Adrenal gland (tissue), 19 donors: ENCODE measurements at places on chromosomes 2 and 18.

DNA sequence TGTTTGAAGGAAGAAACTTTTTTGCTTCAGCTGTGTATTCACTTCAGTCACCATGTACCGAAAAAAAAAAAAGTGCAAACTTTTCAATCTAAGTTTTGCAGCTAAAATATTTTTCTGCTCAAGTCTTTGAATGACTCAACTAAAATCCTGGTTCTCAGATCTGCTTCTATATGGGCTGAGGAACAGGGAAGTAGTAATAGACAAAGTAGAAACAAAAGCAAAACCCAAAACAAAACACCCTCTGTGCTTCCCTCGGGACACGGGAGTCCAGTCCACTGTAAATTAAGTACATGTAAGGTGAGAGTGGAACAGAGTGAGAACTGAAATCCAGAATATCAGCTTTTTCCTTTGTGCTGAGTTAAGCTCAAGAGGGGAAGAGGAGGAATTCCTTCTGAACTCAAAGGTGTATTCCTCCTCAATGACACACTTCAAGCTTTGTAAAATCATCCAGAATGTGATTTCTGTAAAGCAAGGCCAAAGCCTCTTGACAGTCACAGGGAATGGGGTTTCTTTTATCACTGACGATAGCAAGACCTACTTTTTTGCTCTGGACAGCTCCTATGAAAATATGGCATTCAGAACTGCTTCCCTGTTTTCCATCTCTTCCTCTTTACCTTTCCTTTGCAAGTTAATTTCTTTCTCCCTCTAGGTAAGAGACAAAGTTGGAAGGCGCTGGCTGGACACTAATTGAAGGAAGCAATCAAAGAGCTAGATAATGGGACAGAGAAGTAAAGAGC, 433.5 kb upstream of the MMADHC start:
- no peaks in the 10 kb centered on the region for H3K27me3 ChIP-seq
- no peak overlapping the region for H3K4me3 ChIP-seq
- no peaks in the 10 kb centered on the region for H3K36me3 ChIP-seq

- no peaks in the 10 kb centered on the region for H3K27me3 ChIP-seq
- H3K4me1 ChIP-seq: peaks cover 3% of the 10 kb centered on the region
- no peak overlapping the region for H3K4me3 ChIP-seq
Measured at GRCh38 chr2:101879466-101879865, 112.3 kb upstream of the IL1R2 start.

DNA sequence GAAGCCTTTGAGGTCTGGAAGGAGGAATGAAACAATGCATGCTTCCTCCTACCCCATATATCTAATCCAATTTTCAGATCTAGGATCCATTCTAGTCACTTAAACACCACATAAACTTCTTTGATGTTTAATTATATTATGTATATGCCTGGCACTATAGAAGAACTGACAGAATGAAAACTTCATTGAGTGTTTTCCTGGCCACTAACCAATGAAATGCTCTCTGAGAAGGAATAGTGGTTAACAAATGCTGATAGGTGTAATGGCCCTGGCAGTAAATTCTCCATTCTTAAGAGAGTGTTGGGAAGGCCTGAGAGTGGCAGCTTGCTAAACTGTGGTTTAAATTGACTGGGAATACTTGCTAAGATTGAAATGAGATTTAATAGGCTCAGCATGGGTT, 710.0 kb downstream of the LRRTM4 start:
- H3K4me1 ChIP-seq: no peaks in the 10 kb centered on the region
- no peaks in the 10 kb centered on the region for H3K36me3 ChIP-seq
- DNase-seq: no peak
- no peak overlapping the region for H3K4me3 ChIP-seq

GRCh38 chr2:178912416-178913048, 105.3 kb upstream of the TTN start:
- no peak overlapping the region for H3K4me3 ChIP-seq
- no peaks in the 10 kb centered on the region for H3K36me3 ChIP-seq
- no peaks in the 10 kb centered on the region for H3K4me1 ChIP-seq
- H3K27me3 ChIP-seq: no peaks in the 10 kb centered on the region

DNA sequence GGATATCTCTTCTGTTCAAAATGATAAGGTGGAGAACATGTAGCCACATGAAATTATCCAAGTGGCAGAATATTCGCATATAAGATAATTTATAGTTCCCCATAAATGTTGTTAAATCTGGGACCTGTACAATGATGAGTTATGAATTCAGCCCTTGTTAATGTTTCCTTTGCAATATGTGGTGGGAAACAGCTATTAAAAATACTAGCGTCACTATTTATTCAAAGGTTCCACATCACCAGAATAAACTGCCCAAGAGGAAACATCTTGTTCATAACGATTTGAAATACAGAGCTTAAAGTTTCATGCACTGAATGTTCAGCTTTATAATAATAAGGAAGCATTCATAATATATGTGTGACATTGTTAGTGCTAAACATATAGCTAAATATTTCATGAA, 223.9 kb upstream of the TCF4 start:
- H3K4me3 ChIP-seq: no peak overlapping the region
- no peaks in the 10 kb centered on the region for H3K4me1 ChIP-seq
- no peak for DNase-seq
- no peak overlapping the region for H3K27ac ChIP-seq
- no peaks in the 10 kb centered on the region for H3K36me3 ChIP-seq

- H3K4me3 ChIP-seq: no peak overlapping the region
- no peaks in the 10 kb centered on the region for H3K36me3 ChIP-seq
- no peak for DNase-seq
- no peaks in the 10 kb centered on the region for H3K4me1 ChIP-seq
- H3K27ac ChIP-seq: no peak overlapping the region
- H3K27me3 ChIP-seq: no peaks in the 10 kb centered on the region
Measured at GRCh38 chr2:233047667-233048066, 12.5 kb upstream of the INPP5D start.

GRCh38 chr2:151159109-151159662, 102.5 kb downstream of the RBM43 start:
- H3K4me1 ChIP-seq: no peaks in the 10 kb centered on the region
- H3K27ac ChIP-seq: no peak overlapping the region
- no peak overlapping the region for H3K4me3 ChIP-seq
- no peaks in the 10 kb centered on the region for H3K36me3 ChIP-seq
- no peak for DNase-seq
- no peaks in the 10 kb centered on the region for H3K27me3 ChIP-seq

DNA sequence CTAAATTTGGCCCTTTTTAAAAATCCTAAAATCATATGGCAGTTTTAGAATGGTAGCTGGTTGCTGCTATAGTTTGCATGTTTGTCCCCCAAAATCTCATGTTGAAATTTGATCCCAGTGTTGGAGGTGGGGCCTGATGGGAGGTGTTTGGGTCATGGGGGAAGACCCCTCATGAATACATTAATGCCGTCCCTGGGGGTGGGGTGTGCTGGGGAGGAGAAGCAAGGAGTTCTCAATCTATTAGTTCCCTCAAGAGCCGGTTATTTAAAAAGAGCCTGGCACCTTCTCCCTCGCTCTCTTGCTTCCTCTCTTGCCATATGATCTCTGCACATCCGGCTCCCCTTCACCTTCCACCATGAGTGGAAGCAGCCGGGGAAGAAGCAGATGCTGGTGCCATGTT, 20.8 kb downstream of the GPATCH11 start:
- H3K4me3 ChIP-seq: no peak overlapping the region
- H3K27me3 ChIP-seq: no peaks in the 10 kb centered on the region
- H3K36me3 ChIP-seq: peaks cover 46% of the 10 kb centered on the region
- DNase-seq: no peak
- H3K27ac ChIP-seq: no peak overlapping the region

- H3K4me1 ChIP-seq: no peaks in the 10 kb centered on the region
- no peak overlapping the region for H3K27ac ChIP-seq
- no peaks in the 10 kb centered on the region for H3K27me3 ChIP-seq
- H3K4me3 ChIP-seq: no peak overlapping the region
- H3K36me3 ChIP-seq: peaks cover 19% of the 10 kb centered on the region
- no peak for DNase-seq
Measured at GRCh38 chr2:232707076-232707475, 9.9 kb downstream of the GIGYF2 start.

DNA sequence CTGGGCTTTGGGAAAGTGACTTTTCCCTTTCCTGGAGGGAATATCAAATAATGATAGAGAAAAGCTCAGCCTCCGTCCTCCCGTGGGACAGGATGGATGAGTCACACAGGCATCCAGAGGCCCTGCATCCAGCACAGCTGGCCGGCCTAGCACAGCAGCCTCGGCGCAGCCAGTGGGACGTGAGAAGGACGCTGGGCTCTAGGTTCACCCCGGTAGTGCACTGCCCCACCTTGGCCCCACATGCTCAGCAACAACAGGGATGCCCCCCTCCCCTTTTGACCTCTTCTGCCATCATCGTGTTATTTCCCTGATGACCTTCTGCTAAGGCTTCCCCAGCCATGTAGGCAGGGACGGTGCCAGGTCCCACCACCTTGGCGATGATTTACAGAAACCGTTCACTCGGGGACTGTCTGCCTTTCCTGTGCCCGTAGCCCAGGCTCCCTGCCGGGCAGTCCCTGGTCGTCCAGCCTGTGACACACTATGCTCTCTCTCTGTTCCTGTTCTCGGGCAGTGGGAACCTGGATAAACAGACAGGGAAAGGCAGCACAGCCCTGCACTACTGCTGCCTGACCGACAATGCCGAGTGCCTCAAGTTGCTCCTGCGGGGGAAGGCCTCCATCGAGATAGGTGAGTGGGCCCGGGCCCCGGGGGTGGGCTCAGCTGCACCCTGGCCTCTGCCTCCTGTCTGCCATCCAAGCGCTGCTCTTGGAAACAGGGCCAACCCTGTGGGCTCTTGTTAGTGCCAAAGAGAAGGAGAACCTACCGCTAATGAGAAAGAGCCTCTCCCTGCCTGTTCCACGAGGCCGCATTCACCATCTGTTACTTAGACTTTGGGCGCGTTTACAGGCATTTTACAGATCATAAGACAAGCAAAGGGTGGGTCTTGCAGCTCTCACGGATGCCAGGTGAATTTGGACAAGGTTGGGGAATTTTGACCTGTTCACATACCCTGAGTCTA, 44.6 kb downstream of the ITGB1BP1 start:
- no peak overlapping the region for H3K4me3 ChIP-seq
- DNase-seq: peak; percentile 76
- peaks cover 19% of the 10 kb centered on the region for H3K4me1 ChIP-seq
- H3K36me3 ChIP-seq: no peaks in the 10 kb centered on the region
